ENCODE measurements at places on chromosomes 6 and 20.

DNA sequence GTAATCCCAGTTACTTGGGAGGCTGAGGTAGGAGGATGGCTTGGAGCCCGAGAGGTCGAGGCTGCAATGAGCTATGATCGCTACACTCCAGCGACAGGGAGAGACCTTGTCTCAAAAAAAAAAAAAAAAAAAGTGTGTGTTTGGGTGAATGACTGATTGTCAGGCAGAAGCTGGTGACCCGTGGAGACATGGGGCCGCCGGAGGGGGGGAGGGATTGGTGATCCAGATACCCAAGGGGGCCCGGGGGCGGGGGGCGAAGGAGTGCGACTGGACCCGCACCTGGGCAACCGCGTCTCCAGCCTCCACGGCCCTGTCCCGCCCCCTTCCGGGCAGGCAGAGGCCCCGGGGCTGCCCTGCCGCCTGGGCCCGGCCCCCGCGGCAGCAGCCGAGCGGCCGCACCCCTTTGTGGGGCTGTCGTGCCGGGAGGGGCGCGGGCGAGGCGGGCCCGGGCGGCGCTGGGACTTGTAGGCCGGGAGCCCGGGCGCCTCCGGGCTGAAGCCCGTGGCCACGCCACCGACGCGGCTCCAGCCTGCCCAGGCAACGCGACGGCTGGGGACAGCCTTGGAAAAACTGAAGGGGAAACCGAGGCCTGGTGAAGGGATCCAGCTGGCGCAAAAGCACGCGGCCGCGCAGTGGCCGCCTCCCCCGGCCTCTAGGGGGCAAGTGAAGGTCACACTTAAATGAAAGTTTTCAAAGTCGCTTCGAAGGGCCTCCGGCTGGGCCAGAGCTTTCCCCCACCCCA lies 2.1 kb upstream of the RBM38 start:
- peak; percentile 60 for DNase-seq

DNA sequence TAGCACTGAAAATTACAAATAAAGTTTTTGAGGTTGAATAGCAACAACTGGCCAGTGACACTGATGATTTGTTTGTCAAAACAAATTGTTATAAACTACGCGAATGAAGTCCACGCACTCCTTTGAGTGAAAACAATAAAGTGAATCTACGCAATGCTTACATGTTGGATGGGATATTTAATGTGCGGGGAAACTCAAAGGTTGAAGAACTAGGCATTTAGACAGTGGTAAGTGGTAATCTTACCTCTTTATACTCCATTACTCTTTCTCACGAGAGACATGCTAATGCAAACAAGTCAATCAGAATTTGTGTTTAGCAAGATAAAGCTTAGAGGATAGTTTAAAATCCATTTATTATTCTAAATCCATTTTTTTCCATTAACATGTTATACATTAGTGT lies 606.4 kb downstream of the KHDRBS2 start:
- no peak for DNase-seq

DNA sequence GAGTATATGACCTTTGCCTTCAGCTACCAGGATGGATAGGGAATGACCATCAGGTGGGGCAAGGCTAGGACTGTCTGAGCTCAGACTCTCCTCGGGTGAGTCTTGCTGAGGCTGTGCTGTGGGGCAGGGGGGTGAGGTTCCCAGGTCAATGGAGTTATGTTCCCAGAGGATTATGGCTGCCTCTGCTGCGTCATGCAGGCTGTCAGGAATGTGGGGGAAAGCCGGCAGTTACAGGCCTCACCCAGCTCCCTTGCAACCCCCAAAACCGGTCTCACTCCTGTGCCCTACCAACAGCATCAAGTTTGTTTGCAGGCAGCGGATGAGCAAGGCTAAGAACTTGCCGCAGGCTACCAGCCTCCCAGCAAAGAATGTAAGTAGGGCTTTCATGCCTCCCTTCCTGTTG lies 93.5 kb downstream of the ESR1 start:
- DNase-seq = no peak

GRCh38 chr6:111523484-111524167 lies 40.6 kb upstream of the REV3L start:
- no peak for DNase-seq

GRCh38 chr20:21159658-21160380 lies 33.9 kb downstream of the KIZ start:
- no peak for DNase-seq

DNA sequence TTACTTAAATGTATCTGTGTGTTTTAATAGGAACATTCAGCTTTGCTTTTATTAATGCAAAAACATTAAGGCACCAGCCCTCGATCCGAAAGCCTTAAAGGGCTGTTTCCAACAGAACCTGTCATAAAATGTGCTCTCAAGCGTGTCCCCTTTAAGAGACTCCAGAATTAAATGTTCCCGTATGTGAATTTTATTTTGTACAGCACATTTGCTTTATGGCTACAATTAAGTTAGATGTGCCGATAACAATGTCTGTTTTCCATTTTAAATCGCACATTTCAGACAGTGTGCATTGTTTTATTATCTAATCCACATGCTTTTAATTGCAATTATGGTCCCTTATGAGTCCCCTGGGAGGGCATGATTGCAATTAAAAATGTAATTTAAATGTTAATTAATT lies 198.9 kb downstream of the TSHZ2 start:
- DNase-seq = no peak

GRCh38 chr6:16277101-16277981 lies 39.0 kb downstream of the GMPR start:
- DNase-seq = no peak

DNA sequence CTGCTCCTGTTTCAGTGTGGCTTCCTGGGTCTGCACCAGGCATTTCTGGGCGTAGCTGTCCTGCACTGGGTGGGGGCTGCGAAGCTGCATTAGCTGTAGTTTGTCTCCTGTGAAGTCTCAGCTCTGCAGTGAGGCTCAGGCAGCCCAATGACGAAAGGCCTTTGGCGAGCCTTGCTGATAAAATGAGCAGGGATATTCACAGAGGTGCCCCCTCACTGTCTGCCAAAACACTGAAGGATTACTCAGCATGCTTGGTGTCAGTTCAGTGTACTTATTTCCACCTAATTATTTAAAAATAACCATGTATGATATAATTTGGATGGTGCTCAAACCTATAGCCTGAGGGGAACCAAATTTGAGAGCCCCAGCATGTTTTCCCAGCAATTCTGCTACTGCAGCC lies 73.5 kb downstream of the ECT2L start:
- DNase-seq = no peak

DNA sequence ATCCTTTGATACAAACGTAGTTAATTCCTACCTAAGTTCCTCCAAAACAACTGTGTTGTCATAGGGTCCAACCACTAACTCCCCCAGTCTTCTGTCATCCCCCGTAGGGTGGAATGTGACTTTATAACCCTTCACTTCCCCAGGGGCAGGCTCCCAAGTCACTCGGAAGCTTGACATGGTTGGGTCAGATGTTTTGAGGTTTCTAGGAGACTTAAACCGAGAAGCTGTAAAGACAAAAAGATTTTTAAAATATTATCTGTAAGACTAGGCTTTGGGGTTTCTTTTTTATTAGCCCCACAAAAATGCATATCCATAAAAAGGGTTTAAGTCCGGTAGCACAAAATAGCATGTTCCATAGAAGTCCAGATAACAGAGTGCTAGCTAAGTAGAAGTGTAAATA lies 50.2 kb downstream of the COL12A1 start:
- no peak for DNase-seq

DNA sequence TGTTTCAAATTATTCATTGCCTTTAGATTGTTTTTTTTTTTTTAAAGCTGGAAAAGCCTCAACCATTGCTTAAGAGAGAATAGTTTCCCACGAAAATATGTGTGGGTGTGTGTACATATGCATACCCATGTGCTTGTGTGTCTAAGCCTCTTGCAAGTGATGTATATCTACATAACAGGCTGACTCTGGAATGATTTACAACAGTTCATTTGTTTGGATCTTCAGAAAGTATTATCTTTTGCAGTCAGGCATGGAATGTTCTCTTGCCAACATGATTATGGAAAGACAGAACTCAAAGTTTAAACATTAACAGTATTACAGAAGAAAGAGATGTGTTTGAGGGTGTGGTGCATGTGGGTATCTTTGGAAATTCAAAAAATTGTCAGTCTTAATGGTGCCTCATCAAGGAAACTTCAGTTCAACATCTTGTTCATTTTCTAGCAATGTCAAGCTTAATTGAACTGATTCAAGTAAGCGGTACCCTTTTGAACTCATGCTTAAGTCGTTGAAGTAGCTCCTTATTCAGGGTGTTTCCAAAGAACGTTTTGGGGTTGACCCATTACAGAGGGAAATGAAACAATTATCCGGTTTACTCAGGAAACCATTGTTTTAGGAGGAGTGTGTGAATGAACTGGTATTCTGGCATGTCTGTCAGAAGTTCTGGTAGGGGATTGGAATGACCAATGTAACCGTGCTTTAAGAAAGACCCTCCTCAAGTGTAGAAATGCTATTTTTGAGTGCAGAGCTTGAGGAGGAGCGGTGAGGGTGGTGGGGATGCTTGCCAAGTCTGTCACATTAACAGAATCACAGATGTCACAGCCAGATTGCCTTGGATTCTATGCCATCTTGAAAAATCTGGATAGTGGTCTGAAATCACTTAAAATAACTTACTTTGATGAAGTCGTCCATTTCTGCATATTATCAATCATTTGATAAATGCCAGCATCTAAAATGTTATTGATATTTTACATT lies 60.3 kb downstream of the ADGRG6 start:
- no peak for DNase-seq

DNA sequence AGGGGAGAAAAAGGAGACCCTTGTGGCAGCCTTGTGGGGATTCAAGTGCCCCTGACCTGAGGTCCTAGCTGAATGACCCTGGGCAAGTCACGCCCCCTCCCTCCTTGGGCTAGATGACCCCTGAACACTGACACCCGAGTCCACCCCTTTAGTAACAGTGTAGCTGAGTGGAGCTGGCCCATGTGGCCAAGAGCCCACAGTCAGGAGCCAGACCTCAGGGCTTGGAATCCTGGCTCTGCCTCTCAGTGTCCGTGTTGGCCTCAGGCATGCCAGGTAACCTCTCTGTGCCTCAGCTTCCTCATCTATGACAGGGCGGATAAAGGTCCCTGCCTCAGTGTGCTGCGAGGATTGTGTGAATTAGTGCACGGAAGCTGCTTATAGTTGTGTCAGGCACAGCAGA lies 14.3 kb downstream of the IP6K3 start:
- no peak for DNase-seq

GRCh38 chr6:21947731-21948386 lies 349.0 kb downstream of the PRL start:
- no peak for DNase-seq

DNA sequence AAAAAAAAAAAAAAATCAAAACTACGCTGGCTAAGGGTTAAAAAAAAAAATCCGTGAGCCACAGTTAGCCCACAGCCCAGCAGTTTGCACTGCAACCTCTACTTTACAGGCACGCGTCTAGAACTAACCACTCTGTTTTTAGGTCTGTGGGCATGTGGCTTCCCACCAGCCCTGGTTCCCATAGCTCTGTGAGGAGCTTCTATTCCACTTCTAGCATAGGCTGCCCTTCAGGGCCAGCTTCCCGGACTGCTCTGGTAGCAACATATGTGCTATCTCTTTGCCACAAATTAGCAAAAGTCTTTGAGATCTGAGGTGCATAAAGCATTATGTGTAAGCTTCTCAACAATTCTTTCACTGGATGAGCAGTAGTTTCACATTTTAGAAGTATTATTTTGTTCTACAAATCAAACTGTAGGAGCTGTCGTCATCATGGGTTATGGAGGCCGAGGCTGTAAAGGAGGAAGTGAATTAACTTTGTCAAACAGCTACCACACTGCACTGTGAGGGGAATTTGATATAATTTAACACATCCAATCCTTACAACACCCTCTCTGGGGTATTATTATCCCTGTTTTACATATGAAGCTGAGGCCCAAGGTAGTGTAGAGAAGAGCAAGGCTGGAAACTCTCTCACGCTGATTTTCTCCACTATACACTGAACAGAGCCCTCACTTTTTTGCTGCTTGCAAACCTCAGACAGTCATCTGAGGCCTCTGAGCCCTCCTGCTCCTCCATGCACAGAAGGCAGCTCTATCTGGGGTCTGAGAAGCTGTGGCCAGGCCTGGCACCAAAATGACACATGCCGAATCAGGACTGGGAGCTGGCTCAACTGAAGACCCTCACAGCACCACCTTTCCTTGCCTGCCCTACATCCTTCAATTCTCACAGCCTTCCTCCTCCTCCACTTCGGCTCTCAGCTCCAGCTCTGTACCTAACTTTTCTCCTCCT lies 35.4 kb downstream of the MAN1A1 start:
- peak; percentile 57 for DNase-seq

GRCh38 chr6:134766497-134766896 lies 183.4 kb downstream of the ALDH8A1 start:
- DNase-seq = no peak

DNA sequence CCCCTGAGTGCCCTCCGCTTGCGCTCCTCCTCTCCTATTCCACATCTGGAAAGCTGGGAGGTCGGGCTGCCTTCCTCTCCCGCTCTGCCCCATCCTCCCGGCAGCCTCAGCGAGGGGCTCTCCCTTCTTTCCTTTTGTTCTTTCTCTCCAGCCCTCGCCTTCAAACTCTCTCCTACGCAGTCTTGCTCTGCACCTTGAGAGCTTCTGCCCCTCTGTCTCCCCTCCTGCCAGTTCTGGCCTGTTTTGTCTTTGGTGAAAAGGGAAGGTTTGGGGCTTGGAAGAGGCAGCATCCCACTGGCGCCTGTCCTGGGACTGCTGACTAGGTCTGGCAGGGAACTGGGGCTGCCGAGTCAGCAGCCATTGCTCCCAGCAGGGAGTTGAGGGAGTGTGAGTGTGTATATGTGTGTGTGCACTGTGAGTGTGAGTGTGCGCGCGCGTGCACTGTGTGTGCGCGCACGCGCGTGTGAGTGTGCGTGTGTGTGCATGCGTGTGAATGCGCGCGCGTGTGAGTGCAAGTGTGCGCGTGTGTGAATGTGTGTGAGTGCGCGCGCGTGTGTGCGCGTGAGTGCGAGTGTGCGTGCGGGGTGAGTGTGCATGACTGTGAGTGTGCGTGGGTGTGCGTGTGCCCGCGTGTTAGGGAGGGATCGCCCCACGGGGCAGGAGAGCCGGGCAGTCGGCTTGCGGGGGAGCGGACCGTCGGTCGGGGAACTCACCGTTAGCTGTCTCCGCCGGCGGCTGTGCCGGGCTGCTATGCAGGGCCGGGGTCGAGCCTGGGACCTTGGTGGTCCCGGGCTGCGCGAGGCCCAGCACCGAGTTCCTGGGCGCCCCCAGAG lies 523 bp downstream of the CPXM1 start:
- DNase-seq = no peak

DNA sequence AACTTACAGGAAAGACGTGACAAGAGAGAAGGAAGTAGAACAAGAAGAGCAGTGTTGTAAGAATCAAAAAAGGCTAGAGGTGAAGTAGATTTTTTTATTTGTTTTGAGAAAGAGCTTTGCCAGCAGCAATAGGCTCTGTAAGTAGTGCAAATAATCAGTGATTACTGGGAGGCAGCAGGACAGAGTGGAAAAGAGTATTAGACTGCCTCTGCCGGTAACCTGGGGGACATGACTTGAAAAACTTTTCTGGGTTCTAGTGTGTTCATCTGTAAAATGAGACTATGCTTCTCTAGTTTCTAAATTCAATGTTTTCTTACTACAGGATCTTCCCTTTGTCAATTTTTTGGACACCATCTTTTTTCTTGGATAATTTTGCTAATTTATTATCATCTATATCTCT lies 5.8 kb upstream of the IRAK1BP1 start:
- DNase-seq = no peak

Data from CD4-positive, alpha-beta T cell treated with Interleukin-17A for 1 hour (primary cell).